K562 (cell line): ENCODE measurements at places on chromosomes 2 and 18.

GRCh38 chr2:98530114-98530513 is 78.2 kb downstream of the COA5 start:
- no peaks in the 10 kb centered on the region for H3K4me1 ChIP-seq
- no peaks in the 10 kb centered on the region for H3K27me3 ChIP-seq
- H3K36me3 ChIP-seq: no peaks in the 10 kb centered on the region
- no peak overlapping the region for H3K27ac ChIP-seq
- no peak for DNase-seq
- no peak overlapping the region for H3K4me3 ChIP-seq

DNA sequence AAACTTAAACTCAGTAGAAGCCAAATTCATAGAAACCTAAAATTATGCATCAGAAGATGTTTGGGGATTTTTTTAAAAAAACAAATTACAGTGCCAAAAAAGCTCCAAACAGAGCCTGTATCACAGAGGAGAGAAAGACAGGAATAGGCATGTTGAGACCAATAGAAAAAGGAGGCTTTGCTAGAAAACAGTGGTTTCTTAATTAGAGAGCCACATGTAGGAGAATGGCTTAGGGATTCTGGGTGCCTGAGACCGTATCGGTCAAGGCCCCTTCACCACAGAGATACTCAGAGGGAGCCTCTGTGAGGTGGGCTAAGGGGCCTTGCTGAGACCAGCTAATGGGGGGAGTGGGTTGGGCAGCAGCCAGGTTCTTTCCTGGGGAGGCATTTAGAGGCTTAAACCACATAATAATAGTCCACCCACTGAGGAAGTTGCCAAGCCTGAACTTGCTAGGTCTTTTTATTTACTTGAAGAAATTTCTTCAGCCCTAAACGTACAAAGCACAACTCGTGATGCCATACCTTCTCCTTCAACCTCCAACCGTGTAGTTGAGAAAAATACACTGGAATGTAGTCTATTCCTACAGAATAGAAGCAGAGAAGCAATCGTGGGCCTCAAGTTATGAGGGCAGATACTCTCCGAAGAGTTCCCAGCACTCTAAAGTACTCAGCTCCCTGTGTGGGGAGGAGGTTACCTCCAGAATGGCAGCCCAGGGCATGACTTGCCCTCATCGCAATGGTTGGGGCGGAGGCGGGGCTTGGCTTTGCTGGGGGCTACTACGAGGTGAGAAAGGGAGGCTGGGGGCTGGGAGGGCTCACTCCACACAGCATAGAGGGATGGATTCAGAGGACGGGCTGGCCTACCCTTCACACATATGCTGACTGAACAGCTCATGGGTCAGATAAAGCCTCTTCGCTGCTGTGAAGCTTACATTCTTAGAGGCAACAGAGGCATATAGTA is 237.9 kb downstream of the TPGS2 start:
- no peak for DNase-seq
- no peaks in the 10 kb centered on the region for H3K4me1 ChIP-seq
- peaks cover 26% of the 10 kb centered on the region; the same call in 1 of the 2 replicates for H3K27me3 ChIP-seq
- H3K36me3 ChIP-seq: no peaks in the 10 kb centered on the region
- H3K4me3 ChIP-seq: no peak overlapping the region
- no peak overlapping the region for H3K27ac ChIP-seq

DNA sequence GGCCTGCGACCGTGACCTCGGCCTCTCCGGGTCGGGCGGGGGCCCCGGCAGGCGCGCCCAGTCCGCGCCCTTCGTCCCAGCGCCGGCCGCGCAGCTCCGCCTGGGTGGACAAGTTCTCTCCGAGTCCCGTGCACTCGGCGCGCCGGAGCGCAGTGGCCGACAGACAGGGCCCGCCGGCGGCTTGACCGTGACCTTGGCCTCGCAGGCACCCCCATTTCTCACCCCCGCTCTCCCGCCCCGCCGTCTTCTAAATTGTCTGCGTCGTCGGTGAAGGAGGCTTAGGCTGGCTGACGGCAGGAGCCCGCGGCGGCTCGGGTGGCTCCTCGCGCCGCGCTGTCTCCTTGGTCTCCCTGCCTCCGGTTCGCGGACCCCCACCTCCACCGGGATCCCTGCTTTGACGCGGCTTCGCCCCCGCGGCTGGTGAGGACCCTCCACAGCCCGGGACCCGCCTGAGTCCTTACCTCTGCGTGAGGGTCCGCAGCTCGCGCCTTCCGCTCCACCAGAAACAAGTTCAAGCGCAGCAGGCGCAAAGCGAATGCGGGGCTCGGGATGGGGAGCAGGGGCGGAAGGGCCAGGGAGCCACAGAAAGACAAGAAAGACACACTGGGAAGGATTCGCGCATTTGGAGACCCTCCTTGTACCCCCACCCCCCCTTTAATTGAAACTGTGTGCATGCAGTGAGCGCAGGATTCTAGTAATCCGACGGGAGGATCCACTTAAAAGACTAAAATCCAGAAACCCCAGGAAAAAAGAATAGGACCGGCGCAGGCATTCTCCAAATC is 4.0 kb downstream of the PTGR3 start:
- peak overlapping the region; percentile 61; the same call in 1 of the 3 replicates for H3K27ac ChIP-seq
- no peaks in the 10 kb centered on the region for H3K27me3 ChIP-seq
- DNase-seq: no peak
- peaks cover 31% of the 10 kb centered on the region for H3K4me1 ChIP-seq
- H3K36me3 ChIP-seq: peaks cover 24% of the 10 kb centered on the region; the same call in 2 of the 3 replicates
- peak overlapping the region; percentile 18; the same call in 1 of the 2 replicates for H3K4me3 ChIP-seq

GRCh38 chr2:175728032-175728431 is 274.0 kb downstream of the LNPK start:
- DNase-seq: no peak
- H3K27ac ChIP-seq: no peak overlapping the region
- H3K27me3 ChIP-seq: 0 out of 3 replicates have a peak, but pooled peaks cover under 1% of the 10 kb centered on the region
- no peaks in the 10 kb centered on the region for H3K4me1 ChIP-seq
- no peak overlapping the region for H3K4me3 ChIP-seq

DNA sequence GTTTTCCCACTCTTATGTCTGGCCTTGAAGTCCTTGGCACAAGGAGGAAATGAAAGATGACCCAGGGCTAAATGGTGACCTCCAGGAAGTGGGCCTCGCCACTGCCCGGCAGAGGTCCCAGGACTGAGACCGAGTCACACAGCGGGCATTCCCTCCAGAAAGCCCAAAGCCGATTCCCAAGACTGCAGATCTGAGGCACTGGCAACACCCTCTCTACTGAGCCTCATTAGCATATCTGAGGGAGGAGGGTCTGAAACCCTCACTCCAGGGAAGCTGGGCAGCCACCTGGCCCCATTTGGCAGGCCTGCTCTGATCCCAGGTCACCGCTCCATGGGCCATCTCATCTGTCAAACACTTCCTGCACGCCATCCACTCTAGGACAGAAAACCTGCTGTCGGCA is 29.1 kb downstream of the FAM178B start:
- H3K27ac ChIP-seq: no peak overlapping the region
- no peaks in the 10 kb centered on the region for H3K36me3 ChIP-seq
- no peaks in the 10 kb centered on the region; the same call in 2 of the 3 replicates for H3K27me3 ChIP-seq
- DNase-seq: no peak
- peaks cover 22% of the 10 kb centered on the region; the same call in 2 of the 3 replicates for H3K4me1 ChIP-seq
- H3K4me3 ChIP-seq: no peak overlapping the region

DNA sequence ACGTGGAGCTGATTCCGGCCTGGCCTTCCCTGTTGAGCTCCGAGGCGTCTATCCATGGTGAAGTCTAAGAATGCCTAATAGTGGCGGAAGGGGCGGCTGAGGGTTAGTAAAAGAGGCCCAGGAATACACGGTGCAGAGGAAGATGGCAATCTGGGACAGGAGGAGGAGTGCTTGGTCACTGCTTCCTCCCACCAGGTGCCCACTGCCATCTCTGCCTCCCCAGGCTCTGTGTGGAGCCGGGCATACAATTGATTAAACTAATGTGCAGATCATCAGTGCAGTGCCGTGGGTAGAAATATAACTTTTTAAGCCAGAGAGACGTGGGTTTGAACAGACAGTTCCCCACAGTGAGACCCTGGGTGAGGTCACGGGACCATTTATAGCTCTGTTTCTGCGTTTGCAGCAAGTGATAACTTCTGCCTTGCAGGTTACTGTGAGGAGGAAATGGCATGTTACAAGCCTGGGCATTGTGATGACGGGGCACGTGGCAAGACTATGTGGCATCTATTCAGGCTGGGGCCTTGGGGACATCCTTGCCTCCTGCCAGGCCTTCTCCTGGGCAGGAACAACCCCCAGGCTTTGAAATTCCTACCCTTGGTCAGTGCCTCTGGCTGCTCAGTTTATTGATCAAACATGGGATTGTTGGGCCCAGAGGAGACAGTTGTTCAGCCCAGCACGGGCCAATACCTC is 204.9 kb downstream of the ASB1 start:
- H3K27ac ChIP-seq: no peak overlapping the region
- peaks cover 10% of the 10 kb centered on the region; the same call in 2 of the 3 replicates for H3K27me3 ChIP-seq
- no peaks in the 10 kb centered on the region for H3K36me3 ChIP-seq
- no peaks in the 10 kb centered on the region for H3K4me1 ChIP-seq
- DNase-seq: no peak
- H3K4me3 ChIP-seq: no peak overlapping the region

GRCh38 chr2:170226216-170226615 is 48.3 kb downstream of the MYO3B start:
- H3K4me1 ChIP-seq: peaks cover 15% of the 10 kb centered on the region; the same call in 2 of the 3 replicates
- H3K27me3 ChIP-seq: no peaks in the 10 kb centered on the region
- H3K27ac ChIP-seq: no peak overlapping the region
- no peak overlapping the region for H3K4me3 ChIP-seq

DNA sequence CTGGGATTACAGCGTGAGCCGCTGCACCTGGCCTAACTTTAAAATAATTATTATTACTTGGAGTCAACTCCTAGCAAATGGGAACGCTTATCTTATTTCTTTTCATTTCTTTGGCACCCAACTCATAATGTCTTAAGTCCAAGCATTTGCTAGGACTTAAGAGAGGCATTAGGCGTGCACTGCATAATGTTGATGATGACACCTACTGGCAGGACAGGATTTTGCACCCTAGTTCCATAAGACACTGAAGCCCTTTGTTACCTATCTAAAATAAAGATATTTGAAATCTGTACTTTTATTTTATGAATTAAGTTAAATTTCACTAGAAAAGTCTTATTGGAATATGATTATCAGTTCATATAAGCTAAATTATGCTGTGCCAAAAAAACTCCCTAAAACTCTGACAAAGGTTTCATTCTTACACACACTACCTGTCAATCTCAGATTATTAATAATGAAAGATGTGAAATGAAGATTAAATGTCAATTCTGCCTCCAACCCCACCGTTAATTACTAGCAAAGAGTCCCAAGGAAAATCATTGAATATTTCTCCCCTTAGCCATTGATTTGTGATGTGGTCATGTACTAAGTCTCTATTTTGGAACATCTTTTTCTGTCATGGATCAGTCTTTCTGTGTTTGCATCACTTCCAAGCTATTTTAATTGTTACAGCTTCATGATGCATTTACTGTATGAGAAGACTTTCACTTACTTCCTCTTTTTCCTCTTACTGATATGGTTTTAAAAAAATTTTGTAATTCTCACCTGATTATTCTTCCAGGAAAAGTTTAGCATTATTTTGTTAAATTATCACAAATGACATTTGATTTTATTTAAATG is 12.7 kb upstream of the CDH2 start:
- no peaks in the 10 kb centered on the region for H3K27me3 ChIP-seq
- no peaks in the 10 kb centered on the region for H3K4me1 ChIP-seq

DNA sequence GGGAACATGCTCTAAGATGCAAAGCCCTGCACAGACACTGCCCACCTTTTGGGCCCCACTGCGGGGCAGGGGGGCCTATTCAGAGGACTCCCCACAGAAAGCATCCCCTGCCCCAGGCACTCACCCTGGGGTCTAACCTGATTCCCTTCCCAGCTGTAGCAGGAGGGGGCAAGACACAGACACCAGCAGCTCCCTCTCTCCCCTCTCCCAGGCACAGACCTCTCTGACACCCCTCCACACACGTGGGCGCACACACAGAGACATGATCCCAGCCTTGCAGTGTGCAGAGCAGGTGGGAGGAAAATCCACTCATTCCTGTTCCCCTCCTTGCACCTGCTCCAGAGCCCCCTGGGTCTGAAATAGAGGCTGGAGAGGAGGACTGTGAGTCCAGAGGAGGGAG is 10.7 kb downstream of the TNS1 start:
- H3K36me3 ChIP-seq: no peaks in the 10 kb centered on the region
- H3K27me3 ChIP-seq: no peaks in the 10 kb centered on the region
- no peak overlapping the region for H3K27ac ChIP-seq
- H3K4me3 ChIP-seq: no peak overlapping the region
